ENCODE measurements at places on chromosomes 3 and 15.
A peak's percentile ranks its signal among the peaks of the same experiment; 100 is the strongest.

GRCh38 chr15:54520616-54521015, 542.4 kb downstream of the UNC13C start:
- no peak for DNase-seq

DNA sequence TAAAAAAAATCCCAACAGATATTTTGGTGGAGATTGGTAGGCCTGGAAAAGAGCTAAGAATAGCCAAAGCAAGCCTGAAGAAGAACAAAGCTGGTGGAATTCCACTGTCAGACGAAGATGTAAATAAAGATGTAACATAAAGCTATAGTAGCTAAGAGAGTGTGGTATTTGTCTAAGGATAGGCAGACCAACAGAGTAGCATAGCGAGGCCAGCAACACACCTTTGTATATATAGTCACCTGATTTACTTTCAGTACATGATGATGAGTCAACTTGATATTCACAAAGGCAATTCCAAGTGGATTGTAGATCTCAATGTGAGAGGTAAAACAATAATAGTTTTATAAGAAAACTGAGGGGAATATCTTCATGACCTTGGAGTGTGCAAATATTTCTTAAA, 53.6 kb upstream of the SYN2 start:
- no peak for DNase-seq

- no peak for DNase-seq
These were observed 12.5 kb downstream of the TEX264 start for GRCh38 chr3:51683566-51683965.

DNA sequence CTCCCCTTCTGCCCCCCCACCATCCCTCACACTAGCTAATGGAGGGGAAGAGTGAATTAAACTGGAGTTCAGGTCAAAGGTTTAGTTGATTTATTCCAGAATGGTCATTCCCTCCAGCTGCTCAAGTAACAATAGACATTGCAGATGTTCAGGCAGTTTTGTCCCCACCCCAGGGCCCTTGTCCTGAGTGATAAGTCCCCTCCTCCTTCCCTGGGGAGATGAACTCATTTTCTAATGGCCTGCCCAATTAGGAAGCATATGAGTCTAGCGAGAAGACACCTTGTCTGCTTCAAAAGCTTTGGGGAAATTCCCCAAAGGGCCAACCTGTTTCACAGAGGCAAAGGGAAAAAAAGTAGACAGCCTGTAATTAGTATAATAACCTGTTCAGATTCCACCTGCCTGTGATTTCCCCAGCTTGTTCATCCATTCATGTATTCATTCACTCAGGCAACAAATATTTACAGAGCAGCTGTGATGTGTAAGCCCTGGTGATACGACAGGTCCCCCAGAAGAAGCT, 165.3 kb downstream of the SHQ1 start:
- DNase-seq = no peak

DNA sequence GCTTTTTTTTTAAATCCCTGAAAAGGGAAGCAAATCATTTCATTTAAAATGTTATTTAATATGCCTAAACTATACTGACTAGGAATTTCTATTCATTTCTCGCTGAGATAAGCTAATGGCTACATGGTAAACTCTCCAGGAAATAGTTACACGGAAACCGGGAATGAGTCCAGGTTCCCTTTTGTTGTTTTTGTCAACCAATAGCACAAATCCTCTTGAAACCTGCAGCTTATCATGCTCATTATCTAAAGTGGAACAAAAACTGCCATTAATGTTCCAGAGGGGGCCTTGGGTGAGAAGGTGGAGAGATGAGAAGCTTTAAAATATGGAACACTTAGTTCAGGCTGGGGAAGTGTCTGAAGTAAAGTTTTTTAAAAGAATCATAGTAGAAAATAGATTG, 113.5 kb upstream of the ALCAM start:
- no peak for DNase-seq

- no peak for DNase-seq
These were observed 36.5 kb downstream of the ALS2CL start for GRCh38 chr3:46656778-46657556.

DNA sequence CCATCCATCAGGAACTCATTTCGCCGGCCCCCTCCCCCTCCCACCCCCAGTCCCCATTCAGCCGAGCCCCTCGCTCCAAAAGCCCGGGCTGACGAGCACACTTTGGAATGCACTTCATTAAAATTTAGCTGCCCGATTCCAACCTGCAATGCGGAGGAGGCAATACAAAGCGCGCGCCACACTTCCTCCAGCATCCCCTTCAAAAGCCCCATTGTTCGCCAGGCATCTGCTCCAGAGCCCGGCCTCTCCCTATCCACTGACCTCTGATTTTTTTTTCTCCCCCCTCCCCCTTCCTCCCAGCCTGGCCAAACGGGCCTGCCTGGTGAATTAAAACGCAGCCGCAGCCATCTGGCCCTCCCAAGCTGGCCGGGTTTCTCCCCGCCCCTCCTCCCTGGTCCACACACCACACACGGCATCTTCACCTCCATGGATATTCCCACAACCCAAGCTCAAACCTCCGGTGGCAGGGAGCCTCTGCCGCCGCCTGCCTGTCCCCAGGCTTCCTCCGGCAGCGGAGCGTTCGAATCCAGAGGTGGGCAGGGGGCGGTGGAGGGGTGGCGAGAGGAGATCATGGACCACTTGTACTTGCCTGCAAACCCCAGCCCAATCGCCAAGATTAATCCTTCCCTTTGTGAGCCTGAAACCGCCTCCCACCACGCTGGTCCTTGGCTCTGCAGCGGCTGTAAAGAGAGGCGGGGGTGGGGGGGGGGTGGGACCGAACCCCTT, 441.3 kb downstream of the MAGI1 start:
- no peak for DNase-seq

DNA sequence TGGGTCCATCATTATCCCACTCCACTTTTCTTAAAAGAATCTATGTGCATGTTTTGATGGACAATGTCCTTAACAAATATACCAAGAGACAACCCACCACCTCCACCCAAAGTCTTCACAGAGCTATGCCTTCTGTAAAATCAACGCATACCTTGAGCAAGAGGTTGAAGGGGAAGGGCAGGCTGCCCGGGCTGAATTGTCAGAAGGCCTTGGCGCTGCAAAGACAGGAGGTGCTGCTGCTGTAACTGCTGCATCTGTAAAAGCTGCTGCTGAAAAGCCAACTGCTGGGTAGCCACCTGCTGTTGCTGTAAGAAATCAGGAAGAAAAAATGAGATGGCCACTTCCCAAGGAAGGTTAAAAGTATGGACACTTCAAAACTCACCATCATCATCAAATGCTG, 536.7 kb downstream of the FOXP1 start:
- no peak for DNase-seq

- no peak for DNase-seq
These were observed 421.8 kb upstream of the TBL1XR1 start for GRCh38 chr3:177618873-177619733.

DNA sequence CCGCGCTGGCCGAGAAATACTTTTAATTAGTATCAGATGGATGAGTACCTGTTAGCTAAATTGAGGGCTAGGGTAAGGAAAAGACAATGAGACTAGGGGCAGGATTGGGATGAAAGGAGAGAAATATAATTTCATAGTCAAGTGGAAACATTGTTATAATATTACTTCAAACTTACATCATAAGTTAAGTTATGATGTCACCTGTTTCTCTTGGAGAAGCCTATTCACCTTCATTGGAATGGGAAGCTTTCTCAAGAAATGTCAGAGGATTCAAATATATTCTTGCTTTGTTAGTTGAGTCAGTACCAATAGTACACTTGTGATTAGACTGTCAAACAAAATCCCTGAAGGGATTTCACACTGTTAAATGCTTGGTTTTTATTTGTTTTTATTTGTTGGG, 116.2 kb downstream of the NEO1 start:
- DNase-seq = no peak

DNA sequence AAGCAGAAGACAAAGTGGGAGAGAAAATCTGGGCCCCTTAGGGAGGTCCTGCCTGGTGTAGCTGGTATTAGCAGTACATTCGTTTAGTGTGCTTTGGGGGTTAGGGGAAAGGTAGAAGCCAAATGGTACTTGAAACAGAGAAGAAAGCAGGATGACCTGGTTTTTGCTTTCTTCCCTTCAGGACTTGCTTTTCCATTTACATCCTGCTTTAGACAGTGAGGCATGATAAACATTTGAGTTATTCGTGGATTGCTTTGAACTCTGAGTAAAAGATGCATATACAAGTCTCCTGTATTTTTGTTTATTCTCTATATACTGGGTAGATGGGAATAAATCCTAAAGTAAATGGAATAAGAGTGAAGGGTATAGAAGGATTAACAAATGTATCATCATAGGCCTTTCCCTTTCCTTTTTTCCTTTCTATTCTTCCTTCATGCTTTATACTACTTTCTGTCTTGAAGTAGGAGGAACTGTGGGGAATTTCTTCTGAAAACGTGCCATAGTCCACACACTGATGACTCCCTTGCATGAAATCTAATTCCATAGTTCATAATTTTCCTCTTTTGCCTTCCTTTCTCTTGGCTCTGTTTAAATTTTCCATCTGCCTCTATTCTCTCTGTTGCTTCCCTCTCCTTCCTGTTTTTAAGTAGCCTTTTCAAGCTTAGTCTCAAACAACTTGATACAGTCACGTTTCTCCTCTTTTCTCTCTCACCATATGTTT, 139.5 kb upstream of the RBMS3 start:
- DNase-seq = no peak

DNA sequence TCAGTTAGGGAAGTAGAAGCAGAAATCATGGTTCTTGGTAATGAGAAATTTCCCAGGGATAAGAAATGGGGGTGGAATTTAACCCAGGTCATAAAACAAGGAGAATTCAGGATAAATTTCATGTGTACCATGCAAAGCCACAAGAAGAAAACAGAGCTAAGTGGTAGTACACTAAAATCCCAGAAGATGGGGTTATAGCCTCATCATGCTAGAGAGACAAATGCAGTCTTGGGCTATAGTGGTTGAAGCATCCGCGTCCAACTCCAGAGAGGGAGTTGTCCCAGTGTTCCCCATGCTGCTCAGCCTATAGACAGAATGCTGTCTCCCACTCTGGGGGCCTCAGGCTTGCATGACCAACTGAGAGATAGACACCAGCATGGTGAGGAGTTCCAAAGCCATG, 36.2 kb upstream of the CLRN1 start:
- DNase-seq = no peak

DNA sequence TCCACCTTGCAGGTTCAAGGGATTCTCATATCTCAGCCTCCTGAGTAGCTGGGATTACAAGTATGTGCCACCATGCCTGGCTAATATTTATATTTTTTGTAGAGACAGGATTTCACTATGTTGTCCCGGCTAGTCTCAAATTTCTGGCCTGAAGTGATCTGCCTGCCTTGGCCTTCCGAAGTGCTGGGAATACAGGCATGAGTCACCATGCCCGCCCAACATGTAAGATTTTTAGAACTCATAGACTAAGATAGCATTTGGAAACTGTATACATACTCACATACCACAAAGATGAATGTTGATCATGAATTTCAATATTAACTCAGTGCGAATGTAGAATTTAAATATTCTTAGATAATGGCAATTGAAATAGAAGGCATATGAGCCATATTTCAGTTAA, 718.9 kb downstream of the NLGN1 start:
- DNase-seq = no peak

- DNase-seq = no peak
These were observed 26.0 kb downstream of the CPNE4 start for GRCh38 chr3:132008837-132009236.

GRCh38 chr3:45100981-45101407, 45.2 kb downstream of the CDCP1 start:
- peak; percentile 90 for DNase-seq

- DNase-seq = no peak
These were observed 286.7 kb downstream of the ROBO2 start for GRCh38 chr3:77326586-77326985.

DNA sequence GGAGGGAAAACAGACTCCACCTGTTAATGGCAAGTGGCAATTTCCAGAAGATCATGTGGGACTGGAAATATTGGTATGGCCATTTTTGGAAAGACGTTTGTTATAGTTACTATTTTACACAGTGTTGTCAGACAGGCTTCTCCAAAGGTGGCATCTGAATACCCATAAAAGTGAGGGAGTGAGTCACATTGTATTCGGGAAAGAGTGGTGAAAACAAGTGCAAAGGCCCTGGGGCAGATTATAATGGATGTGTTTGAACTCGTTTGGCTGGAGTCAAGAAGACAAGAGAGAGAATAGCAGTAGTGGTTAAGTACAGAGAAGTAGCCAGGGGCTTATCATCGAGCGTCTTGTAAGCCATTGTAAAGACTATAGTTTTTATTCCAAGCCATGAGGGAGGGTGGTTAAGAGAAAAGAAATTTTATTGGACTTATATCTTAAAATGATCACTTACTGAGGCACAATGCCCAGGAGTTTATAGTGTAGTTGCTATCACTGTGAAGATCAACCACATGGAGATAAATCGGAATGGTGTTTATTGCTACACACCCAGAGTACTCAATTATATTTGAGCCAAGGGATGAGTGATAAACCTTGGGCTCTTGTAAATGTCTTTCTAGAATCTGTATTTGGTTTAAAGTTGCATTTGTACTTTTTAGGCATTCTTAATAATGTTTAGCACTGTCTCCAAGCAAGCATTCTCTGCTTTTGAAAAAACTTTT, 212.8 kb upstream of the KBTBD8 start:
- no peak for DNase-seq

- peak; percentile 12 for DNase-seq
These were observed 112.9 kb downstream of the ISL2 start for GRCh38 chr15:76449455-76449854.

DNA sequence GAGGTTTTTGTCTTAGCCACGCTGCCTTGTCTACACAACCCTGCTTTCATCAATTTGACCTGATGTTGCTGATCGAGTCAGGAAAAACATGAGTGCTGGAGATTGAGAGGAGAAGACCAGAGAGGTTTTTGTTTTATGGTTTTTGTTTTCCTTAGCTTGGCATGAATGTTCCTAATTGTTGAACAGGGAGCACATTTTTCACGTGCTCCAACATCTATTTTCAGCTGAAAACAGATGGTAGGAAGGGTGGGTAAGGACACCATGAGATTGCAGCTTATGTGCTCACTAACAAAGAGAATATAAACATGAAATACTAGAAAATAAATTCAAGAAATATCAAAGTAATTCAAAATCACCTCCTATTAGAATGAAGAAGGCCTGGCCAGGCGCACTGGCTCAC, 79.9 kb upstream of the LMCD1 start:
- DNase-seq = no peak

DNA sequence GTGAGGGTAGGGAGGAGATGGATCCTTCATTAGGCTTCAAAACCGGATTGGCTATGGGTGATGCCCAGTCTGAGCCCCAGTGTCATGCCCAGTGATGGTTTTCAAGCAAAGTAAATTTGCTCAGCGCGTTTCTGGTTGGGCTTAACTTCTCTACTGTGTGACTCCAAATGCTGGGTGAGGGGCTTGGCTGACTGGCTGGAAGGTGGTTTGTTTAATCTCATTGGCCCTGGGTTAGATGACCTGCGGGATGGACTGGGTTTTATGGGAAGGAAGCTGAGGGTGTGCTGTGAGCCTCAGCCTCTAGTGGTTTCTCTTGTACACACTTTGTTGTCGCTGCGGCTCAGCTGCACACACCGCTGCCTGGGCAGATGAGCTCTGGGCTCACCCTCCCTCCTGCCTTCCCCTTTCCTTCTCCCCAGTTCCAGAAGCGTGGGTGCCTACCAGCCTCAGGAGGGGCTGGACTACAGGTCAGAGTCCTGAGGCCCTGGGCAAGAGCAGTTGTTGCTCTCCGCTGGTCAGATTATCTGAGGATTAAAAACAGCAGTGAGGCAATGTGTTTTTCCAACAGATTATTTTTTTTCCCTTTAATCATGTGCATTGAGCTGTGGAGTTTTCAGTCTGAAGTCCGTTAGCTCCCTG, 18.6 kb downstream of the PDIA5 start:
- DNase-seq = no peak
